Activated CD8-positive, alpha-beta T cell treated with anti-CD3 and anti-CD28 coated beads, Interleukin-2, amount 10 ng/mL, durations not matched to agents 7 days and 5 days (primary cell): ENCODE measurements at places on chromosomes 1 and 21. TPM values are rescaled to one million over a fixed set of nuclear protein-coding genes. Genes with fewer than 3 reads are reported as not detected.

TMOD4 gene
- 2.2 TPM for total RNA-seq

DEGS1 gene
- total RNA-seq: 71.3 TPM

AIRE gene
- not detected for total RNA-seq

KRTAP12-2 gene
- total RNA-seq: not detected

TMEM269 gene
- total RNA-seq: 0.40 TPM
